Activated naive CD4-positive, alpha-beta T cell treated with Interleukin-2 at 50 U/mL for 16 hours (primary cell): ENCODE measurements at places on chromosomes 6 and 20.

- no peak for DNase-seq
Observed at GRCh38 chr6:111280445-111280955, 193.2 kb downstream of the SLC16A10 start.

GRCh38 chr6:111662072-111662793, 56.6 kb upstream of the TRAF3IP2 start:
- DNase-seq, result no peak

DNA sequence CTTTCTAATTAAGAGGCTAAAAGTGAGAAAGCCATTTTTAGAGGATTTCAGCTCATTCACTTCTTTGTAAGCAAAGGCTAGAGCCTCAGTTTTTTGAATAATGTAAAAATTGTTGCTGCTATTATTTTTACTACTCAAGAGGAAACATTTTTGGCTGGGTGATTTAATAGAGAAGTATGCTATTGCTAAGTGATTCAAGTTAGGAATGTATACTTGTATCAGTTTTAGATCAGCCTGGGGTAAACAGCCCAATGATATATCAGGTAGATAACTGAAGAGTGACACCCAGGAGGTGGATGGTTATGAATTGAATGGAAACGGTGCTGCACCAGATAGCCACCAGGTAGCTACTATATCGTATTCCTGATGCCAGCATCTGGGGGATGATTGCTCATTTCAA, 9.2 kb downstream of the QKI start:
- DNase-seq, result no peak

DNA sequence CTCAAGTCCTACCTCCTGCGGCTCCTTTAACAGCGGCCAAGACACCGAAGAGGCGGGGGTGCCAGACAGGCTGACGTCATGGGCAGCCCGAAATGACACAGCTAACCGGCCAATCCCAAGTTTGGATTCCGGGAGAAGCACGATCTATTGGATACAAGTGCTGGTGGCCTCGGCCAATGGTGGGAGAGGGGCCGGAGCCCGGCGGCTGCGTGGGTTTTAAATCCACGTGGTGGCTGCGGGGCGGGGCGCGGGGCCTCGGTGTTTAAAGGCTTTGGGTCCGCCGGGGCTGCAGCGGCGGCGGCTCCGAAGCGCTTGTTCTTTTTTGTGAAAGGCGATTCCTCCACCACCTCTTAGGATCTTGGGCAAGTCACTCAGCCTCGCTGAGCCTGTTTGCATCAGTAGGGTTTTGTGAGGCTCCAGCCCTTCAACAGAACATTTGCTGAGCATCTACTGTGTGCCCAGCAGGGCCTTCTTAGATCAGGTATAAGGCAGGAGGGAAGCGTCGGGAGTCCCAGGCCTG, 8.7 kb upstream of the PMEPA1 start:
- DNase-seq, result peak; percentile 93

DNA sequence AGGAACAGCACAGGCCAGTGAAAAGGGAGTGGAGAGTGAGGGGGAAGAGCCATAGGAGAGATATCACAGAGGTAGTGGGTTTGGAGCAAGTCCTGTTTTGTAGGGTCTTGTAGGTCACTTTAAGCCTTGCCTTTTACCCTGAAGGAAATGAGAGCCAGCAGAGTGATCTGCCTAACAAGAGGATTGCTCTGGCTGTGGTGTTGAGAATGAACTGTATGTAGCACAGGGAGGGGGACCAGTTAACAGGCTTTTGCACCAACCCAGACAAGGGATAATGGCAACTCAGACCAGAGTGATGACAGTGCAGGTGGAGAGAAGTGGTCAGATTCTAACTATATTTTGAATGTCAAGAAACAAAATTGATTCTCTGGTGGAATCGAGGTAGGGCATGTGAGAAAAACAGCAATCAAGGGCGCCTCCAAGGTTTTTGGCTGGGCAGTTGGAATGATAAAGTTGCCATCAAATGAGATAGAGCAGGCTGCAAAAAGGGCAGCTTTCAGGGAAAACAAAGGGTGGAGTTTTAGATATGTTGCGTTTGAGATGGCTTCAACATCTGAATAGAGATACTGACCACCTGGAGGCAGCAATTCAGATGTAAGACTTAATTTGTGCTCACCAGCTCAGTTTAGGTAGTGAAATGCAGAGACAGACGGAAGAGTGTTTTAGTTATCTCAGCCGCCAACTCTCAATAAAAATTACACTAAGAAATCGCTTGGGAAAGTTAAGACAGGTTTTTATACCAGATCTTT, 134.4 kb upstream of the BTBD3 start:
- DNase-seq, result no peak

DNA sequence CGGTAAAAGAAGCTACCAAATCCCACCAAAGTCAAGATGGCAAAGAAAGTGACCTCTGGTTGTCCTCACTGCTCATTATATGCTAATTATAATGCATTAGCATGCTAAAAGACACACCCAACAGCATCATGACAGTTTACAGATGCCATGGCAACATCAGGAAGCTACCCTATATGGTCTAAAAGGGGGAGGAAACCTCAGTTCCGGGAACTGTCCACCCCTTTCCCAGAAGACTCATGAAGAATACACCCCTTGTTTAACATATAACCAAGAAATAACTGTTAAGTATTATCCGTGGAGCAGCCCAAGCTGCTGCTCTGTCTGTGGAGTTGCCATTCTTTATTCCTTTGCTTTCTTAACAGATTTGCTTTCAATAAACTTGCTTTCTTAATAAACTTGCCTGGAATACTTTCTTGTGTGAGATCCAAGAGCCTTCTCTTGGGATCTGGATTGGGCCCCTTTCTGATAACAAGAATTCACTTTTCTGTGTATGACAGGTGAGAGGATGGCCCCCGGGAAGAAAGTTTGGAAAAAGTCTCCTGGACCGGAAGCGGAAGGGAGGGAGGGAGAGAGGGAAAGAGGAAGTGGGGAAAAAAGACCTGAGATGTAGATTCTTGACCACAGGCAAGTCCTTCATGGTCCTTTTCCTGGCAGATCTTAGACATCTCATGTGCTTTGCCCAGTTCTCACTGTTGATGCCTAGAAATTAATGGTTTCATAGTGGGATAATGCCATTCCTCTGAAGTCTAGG, 146.7 kb upstream of the ID4 start:
- DNase-seq, result no peak

- no peak for DNase-seq
Observed at GRCh38 chr6:33445119-33445603, 9.2 kb upstream of the ZBTB9 start.

DNA sequence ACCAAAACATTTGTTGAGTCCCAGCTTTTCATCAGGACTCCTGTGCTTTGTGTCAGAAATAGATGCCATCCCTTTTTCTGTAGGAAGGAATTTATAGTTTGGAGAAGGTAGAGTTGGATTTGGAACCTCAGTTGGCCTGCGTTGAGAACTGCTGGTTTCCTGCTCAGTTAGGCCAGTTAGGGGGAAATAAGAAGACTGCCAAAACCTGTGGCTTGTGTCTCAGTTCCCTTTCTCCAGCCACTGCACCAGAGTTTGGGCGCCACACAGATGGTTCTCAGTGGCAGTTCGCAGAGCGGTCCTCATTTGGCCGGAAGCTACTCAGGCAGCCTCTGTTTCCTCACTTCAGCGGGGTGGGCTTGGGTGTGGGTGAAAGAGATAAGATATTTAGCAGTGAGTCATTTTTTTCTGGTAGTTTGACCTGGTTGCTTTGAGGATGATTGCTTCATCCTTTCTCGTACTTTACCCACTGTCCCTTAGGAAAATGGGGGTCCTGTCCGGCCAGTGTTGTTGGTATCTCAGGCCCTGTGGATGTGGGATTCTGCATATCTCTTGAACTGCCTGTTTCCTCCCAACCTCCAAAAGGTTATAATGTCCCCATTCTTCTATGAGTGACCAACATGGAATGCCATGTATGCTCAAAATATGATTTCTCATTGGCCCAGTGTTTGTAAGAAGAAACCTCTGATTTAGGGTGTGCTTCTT, 53.7 kb downstream of the JARID2 start:
- peak; percentile 14 for DNase-seq

GRCh38 chr6:45537539-45537938, 159.8 kb upstream of the SUPT3H start:
- DNase-seq, result no peak

DNA sequence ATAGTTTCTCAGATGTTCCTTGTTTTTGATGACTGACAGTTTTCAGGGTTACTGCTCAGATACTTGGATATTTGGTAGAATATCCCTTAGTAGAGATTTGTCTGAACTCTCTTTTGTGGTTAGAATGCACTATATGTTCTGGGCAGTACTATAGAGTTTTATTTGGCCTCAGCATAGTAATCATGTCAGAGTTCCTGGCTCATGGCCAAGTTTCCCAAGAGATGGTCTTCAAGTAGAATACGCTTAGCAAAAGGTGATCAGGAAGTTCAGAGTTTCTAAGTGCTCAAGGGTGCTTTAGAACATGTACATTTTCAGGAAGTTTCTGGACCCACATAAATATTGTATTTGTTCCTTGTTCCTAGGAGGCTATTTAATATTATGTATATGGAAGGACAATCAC, 1209.7 kb upstream of the GJE1 start:
- no peak for DNase-seq

DNA sequence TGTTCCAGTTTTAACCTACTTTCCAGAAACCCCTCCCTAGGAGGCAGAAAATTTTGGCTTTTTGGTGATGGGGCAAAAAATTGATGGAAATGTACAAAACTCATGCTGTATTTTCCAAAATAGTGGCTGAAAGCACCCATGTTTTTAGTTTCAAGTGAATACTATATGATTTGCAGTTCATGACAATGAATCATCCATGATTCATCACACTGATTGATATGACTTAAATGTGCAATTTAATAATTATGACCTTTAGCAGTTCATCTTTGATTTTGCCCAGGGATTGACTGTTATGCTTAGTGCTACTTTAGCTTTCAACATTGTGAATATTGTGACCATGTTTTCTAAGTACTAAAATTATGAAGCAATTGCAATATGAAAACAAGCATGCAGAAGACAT, 478.7 kb downstream of the HTR1B start:
- DNase-seq, result no peak

GRCh38 chr20:62617711-62618483, 24.4 kb upstream of the SLCO4A1 start:
- peak; percentile 58 for DNase-seq

- DNase-seq, result no peak
Observed at GRCh38 chr20:31718952-31719643, 3.6 kb downstream of the BCL2L1 start.

GRCh38 chr6:137868721-137869548, 1.9 kb downstream of the TNFAIP3 start:
- DNase-seq, result no peak

DNA sequence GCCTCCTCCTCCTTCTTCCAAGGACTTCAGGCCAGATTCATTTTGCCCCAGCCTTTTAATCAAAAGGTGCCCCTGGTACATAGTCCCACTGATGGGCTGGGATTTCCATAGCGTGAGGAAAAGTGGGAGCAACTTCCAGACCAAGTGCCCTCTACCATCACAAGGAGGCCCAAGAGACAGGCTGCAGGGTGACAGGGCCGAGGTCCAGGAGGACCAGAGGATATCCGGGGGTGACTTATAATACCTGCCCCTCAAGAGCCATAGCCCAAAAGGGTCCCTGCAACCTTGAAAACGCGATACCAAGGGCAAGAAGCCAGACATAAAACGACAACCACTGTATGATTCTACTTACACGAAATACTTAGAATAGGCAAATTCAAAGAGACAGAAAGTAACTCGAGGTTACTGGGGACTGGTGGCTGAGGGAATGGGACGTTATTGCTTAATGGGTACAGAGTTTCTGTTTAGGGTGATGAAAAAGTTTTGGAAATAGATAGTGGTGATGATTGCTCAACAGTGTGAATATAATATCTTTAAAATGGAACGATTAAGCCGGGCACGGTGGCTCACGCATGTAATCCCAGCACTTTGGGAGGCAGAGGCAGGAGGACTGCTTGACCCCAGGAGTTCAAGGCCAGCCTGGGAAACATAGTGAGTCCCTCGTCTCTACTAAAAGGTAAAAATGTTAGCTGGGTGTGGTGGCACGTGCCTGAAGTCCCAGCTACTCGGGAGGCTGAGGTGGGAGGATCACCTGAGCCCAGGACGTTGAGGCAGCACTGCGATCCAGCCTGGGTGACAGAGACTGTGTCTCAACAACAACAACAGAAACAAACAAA, 71.9 kb downstream of the NOL4L start:
- no peak for DNase-seq

- DNase-seq, result no peak
Observed at GRCh38 chr20:43711098-43711654, 15.6 kb downstream of the GTSF1L start.
